ENCODE measurements at places on chromosomes 16 and 17.

DNA sequence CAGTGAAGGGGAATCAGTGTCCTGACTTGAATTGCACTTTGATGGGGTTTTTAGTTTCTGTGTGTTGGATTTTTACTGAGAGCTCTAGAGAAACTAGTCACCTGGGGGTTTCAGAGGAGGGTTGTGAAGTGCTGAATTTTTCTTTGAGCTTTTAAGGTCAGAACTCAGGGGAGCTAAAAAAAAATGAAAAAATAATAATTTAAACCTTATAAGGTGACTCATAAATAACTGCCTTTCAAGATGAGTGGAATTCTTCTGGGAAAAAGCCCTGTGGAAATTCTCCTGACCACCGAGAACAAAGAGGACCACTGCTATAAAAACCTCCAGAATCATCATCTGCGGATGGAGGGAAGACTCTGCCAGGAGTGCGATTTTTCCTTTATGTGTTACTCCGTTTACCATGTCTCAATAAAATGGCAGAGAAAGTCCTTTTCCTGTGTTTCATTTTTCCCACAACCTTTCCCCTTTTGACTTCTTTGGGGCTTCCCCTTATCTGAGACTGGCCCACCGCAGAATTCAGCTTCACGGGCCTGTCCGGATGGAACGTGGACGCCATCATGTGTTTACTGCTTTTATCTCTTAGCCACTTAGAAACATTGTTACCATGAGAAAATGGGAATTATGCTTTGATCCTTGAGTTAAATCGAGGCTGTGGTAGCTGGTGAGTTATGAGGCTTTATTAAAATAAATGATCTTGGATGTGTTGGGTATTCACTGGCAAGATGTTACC is 39.7 kb downstream of the RPTOR start:
- no peak for DNase-seq

DNA sequence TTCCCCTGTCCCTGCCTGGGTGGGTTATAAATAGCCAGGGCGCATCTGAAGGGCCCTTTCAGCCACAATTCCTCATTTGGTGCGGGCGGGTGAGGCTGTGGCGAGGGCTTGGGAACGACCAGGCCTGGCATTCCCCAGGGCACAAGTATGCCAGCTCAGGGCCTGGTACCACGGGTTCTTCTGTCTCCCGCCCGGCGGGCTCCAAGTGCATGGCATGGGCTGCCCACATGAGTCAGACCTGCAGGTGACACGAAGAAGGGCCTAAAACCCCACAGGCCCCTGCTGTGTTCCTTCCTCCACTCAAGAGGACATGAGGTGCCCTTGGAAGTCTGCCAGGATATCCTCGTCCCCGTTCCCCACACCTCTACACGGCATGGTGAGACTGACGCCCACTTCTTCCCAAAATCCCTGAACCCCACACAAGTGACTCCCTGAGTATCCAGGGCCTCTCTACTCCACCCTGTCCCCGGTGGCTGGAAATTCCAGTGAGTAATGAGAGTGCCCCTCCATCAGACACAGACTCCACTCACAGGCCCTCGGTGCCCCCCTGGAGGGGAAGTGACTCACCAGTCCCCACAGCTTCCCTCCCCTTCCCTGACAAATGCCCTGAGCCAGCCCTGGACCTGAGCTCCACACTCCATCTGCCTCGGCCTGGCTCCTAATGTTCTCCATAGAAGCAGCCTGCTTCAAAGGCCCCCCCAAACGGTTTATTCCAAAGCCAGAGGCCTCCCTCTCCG is 68.8 kb downstream of the ABR start:
- peak; percentile 92 for DNase-seq

GRCh38 chr17:49549691-49550678 is 25.7 kb upstream of the NXPH3 start:
- no peak for DNase-seq

GRCh38 chr16:76653390-76654026 is 376.3 kb downstream of the CNTNAP4 start:
- peak; percentile 89 for DNase-seq

DNA sequence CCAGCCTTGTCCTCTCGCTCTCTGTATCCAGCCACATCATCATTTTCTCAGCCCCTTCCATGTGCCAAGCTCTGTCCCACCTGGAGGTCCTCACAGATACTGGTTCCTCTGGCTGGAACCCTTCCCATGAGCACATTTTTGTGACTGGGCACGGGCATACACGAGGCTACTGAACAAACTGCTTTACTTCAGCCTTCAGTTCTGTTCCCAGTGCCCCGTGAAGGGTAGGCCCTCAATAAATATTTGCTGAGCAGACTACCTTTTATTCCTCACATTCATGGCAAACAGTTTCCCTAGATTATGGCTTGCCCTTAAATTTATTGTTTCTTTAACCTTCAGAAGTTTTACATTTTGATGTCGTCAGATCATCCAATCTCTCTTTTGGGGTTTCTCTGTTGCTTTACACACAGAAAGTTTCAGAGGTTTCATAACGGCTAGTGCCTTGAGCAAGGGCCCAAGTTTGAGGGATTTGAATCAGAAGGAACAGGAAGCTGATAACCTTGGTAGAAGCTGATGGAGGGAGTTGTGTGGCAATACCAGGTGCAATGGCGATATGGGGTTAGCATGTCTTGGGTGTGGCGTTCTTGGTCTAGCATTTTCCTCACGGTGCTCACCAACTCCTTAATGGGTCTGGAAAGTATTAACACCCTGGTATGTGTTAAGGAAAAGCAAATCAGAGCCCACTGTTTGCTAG is 27.8 kb downstream of the TMEM92 start:
- no peak for DNase-seq

Data from SHP77 treated with DMSO at 0.1 percent for 48 hours (cell line).